ENCODE measurements at places on chromosomes 4 and X.

DNA sequence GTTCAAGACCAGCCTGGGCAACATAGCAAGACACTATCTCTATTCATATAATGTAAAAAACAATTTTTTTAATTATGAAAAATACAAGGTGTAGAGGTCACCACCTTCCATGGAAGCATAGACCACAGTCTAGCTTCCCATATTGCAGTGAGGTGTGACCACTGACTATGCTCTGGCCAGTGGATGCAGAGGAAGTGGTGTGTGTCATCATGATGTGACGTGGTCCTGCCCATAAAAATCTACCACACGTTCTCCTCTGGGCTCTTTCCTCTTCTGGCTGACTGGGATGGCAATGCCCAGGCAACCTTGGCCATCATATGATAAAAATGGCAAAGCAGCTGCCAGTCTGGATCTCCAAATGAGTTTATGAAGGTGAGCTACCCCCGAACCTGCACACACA, 65.7 kb downstream of the RBM47 start:
- DNase-seq, result no peak

DNA sequence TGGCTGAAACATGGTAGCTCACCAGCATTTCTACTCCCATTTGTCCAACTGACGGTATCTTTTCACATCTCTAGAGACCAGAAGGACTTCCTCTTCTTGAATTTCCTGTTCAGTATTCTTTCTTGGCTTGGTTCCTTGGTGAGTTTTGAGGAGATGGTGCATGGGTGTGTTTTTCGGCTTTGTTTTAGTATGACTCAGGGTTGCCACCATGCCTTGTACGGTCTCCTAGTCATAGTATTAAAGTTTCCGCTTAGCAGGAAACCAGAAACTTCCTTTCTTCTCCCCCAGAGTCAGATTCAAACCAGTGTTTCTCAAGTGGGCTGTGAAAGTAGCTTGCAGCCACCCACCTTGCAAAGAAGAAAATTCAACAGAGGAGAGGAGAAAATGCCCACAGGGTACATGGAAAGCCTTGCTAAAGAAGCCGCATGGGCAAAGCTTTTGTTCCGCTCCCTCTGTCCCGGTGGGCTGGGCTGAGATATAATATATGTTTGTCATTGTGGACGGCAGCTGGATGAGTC, 5.7 kb downstream of the CD99 start:
- DNase-seq, result no peak

- no peak for DNase-seq
These were observed 58.4 kb downstream of the AMELX start for GRCh38 chrX:11351375-11352295.

GRCh38 chrX:40018041-40018440, 79.7 kb downstream of the BCOR start:
- DNase-seq, result no peak

GRCh38 chrX:119726900-119727555, 31.4 kb upstream of the SOWAHD start:
- DNase-seq, result no peak

DNA sequence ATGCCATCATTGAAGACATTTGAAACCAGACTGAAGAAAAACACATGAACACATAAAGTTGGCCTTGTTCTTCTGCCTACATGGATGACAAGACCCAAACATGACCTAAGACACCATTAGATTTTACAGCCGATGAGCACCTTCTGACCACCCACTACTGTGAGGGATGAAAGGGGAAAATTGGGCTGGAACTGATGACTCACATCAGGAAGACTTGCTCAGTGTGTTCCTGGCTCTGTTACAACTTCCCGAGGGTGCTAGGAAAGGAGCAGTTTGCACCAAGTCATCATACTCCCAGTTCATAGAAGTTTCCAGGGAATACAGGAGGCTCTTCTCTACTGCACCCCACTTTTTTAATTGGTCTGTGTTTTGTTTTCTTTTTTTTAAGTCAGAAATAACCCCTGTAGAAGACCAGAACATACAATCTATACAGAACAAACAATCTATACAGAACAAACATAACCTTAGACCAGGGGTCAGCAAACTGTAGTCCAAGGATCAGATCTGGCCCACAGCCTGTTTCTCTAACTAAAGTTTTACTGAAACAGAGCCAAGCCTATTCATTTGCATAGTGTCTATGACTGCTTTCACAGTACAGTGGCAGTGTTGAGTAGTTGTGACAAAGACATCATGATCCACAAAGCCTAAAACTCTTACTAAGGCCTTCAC, 25.3 kb downstream of the BTC start:
- no peak for DNase-seq

- no peak for DNase-seq
These were observed 19.7 kb upstream of the SCRG1 start for GRCh38 chr4:173418639-173419038.

GRCh38 chr4:112564706-112565270, 48.8 kb upstream of the NEUROG2 start:
- DNase-seq, result no peak

- no peak for DNase-seq
These were observed at the start of gene FAT4 for GRCh38 chr4:125314676-125315575. Gene FAT4 (plus strand): TSS chr4:125314955. CDS start chr4:125316412, 1,457 bp downstream.

- no peak for DNase-seq
These were observed 65.7 kb upstream of the NDST3 start for GRCh38 chr4:117968606-117969005.

DNA sequence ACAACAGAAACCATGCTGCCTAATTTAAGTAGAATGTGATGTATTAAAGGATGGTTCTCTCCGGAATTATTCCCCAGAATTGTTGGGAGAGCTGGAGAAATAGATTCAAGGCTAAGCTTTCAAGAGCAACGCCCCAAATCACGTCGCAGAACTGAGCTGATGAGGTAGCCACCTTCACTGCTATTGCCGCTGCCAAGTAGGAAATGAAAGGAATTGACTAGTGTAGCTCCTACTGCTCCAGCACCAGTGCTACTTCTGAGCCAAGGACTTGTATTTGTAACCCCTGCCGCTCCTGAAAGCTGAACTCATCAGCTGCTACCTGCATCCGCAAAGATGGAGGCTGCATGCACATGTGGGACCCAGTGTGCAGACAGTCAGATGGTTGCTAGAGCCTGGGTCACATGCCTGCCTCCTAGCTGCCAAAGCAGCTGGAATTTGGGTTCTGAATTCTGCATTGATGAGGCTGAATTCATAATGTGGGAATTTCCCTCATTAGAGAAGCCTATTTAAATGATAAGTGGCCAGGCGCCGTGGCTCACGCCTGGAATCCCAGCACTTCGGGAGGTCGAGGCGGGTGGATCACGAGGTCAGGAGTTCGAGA, 173.9 kb downstream of the PDGFRA start:
- no peak for DNase-seq

DNA sequence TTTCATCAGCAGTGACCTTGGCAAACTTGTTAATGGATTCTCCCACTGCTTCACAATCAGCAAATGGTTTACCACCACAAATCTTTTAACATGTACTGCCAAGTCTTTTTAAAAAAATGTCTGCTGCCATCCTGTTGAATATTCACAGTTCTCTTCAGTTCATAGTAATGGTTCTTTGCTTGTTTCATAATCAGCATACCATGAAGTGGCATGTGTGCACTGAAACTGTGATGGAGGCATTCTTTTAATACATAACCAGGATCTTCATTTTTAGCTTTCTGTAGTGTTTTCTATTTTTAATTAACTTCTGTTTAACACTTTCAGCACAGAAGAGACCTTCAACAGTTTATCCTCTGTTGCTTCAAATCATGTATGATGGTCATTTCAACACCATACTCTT, 230.1 kb upstream of the ARSJ start:
- DNase-seq, result no peak

DNA sequence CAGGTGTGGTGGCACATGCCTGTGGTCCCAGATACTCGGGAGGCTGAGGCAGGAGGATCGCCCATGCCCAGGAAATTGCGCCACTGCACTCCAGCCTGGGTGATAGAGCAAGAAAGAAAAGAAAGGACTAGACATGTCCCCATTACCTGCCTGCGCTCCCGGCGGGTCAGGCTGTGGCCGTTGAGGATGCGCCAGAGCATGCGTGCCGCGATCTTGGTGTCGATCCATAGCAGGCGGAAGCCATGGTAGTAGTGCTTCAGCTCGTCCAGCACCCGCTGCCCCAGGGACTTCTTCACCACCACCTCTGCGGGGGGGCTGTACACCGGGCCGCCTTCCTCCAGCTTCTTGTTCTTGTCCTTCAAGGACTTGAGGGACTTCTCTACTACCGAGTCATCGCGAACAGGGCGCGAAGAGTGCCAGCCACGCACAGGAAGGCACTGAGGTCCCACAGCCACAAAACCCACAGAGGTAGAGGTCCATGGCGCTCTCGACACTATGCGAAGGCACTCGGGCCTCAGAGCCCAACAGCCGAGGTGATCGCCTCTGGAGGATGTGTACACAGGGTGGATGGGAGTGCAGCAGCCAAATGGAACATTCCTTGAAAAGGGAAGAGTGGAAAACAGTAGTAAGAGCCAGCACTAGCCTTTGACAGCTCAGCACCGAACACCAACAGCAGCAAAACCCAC, 14.6 kb downstream of the LETM1 start:
- no peak for DNase-seq

DNA sequence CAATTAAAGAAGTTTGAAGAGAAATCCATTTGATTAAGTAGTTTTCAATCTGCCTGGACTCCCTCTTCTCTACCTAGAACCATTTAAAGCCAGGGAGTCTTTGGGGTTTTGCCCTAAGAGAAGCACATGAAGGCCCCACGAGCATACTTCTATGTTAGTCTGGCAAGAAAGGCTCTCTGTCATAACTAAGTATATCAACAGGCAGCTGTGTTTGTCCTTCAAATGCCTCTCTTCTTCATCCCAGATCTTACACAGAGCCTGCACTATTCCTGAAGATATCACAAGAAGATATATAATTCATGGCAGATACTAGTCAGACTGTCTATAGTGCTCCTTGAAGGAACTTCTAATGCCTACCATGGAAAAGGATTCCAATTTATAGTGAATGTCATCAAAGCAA, 206.2 kb downstream of the PRDM5 start:
- DNase-seq, result no peak

DNA sequence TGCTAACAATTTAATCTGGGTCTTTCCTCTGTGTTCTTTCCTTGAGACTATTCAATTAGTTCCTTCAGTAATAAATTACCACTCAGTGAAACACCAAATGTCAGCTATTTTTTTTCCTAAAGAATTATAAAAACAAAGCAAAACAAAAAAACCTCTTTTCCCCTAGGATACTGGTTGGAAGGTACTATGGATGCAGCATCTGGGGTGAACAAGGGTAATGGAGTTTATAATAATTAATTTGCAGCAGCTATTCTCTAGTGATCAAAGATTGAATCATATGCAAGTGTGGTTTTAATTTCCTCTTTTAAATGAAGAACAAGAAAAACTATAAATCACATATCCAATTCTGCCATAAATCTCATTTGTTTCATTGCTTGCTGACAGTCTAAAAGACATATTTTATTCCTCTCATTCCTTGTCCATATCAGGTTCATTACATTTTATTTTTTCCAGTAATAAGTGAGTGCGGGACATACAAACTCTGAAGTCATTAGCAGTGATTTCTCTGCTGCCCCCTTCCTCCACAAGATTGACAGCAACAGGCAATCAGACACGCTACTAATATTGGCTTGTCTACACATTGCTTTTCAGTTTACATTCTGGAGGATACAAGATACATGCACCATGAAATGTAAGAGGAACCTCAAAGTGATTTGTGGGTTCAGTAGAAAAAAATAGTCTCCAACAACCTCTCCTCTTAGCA, 1093.4 kb upstream of the SLIT2 start:
- no peak for DNase-seq

- DNase-seq, result no peak
These were observed 137.5 kb downstream of the RASL11B start for GRCh38 chr4:52999626-53000025.

GRCh38 chr4:71382900-71383560, 44.2 kb downstream of the SLC4A4 start:
- DNase-seq, result no peak

GRCh38 chrX:13511944-13512330, 57.5 kb upstream of the EGFL6 start:
- no peak for DNase-seq

- no peak for DNase-seq
These were observed 9.2 kb downstream of the AVPR2 start for GRCh38 chrX:153913701-153914100.

- DNase-seq, result no peak
These were observed 30.8 kb downstream of the TNIP2 start for GRCh38 chr4:2725380-2725779.

DNA sequence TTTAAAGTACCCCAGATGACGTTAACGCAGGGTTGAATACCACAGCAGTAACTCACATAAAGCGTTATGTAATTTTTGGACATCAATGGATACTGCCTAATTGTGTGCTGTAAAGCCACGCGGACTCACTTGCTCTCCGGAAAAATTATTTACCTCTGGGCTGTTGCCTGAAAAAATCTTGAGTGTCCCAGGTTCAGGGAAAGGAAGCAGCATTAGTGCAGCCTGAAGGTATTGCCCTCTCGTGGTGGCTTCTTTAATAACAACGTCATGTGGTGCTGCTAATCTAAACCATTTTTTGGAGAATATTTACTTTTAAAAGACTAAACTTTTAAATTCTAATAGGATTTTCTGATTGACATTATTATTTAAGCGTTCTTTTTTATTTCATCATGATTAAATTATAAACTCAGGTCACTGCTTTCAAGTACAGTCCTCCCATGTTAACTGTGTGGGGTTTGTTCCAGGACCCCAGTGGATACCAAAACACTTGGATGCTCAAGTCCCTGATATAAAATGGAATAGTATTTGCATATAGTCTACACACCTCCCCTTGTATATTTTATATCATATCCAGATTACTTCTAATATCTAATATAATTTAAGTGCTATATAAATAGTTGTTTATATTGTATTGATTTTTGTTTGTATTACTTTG, 384.8 kb downstream of the FAM133A start:
- DNase-seq, result no peak

- peak; percentile 7 for DNase-seq
These were observed 478.9 kb downstream of the KCNIP4 start for GRCh38 chr4:21469438-21470300.

DNA sequence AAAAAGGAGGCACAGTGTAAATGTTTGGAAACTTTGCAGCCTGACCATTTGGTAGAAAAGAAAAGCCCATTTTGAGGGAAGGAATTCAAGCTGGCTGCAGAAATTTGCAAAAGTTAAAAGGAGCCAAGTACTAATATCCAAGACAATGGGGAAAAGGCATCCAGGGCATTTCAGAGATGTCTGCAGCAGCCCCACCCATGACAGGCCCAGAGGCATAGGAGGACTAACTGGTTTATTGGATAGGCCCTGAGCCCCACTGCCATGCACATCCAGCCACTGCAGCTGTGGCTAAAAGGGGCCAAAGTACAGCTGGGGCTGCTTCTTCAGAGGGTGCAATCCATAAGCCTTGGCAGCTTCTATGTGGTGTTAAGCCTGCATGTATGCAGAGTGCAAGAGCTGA, 104.9 kb downstream of the HS3ST1 start:
- no peak for DNase-seq

GRCh38 chr4:159016593-159017024, 86.3 kb upstream of the RAPGEF2 start:
- DNase-seq, result no peak
